ENCODE measurements at places on chromosomes 16 and 17.

GRCh38 chr17:58273453-58274104 is 7.2 kb downstream of the MPO start:
- peak; percentile 46 for DNase-seq

GRCh38 chr17:27756467-27757371 is 43.6 kb downstream of the NOS2 start:
- peak; percentile 53 for DNase-seq

- no peak for DNase-seq
Measured at GRCh38 chr16:88453611-88454522, 787 bp downstream of the ZFPM1 start.

GRCh38 chr16:15996432-15997109 is 47.2 kb downstream of the ABCC1 start:
- no peak for DNase-seq

- DNase-seq = no peak
Measured at GRCh38 chr16:53631236-53632025, 72.2 kb downstream of the RPGRIP1L start.

- no peak for DNase-seq
Measured at GRCh38 chr16:56300242-56300623, 108.9 kb downstream of the GNAO1 start.

- DNase-seq = peak; percentile 86
Measured at GRCh38 chr16:67170168-67170948, at the start of gene NOL3. Gene NOL3, plus strand, starts transcription at chr16:67170538.

DNA sequence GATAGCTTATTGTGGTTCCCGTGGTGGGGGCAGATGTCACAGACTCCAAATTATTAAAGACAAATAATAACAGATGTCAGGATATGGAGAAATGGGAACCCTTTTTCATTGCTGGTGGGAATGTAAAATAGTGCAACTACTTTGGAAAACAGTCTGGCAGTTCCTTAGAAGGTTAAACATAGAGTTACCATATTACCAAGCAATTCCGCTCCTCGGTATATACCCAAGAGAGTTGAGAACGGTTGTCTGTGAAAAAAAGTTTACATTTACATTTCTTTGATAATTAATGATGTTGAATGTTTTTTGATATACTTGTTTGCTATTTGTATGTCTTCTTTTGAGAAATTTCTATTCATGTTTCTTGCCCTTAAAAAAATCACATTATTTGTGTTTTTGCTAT is 41.2 kb downstream of the OR1D5 start:
- no peak for DNase-seq

Measured in GM13977 (cell line).